Activated CD4-positive, CD25-positive, alpha-beta regulatory T cell (primary cell): ENCODE measurements at places on chromosomes 11 and 22.

DNA sequence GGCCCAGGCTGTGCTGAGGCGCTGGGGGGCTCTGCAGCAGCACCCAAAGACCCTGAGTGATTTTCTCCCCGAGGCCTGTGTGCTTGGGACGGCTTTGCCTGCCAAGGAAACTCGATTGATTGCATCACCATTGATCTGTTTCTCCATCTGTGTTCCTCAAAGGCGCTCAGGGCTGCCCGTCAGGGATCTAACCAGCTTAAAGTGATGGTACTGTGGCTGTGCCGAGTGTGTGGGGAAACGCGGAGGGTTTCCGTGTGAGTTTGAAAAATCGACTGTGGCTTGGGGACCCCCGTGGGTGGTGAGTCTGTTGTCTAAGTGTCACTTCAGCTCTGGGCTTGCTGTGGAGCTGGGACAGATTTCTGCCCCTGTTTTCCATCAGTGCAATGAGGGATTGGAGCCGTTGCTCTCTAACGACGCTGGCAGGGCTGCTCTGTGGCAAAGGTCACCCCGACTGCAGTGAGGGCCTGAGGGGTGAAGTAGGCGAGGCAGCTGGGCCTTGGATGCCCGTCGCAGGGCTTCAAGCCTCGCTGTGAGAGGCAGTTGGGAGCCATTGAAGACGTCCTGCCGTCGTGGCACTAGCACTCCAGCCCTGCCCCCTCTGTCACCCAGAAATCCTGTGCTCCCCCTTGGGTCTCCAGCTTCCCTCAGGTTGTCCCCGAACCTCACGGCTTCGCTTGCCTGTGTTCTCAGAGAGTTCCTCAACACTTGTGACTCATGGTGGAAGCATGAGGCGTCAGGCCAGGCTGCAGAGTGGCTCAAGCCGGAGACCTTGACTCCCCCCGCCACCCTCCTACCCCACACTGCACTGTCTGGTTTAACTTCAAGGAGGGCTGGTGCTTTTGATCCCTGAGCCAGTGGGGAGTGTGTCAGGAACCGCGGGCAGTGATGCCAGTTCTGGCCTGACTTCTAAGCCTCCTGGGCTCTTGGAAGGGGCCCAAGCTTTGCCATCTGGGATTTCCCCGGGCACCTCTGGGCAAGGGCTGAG, 21.8 kb downstream of the CACNA1I start:
- DNase-seq, result no peak

DNA sequence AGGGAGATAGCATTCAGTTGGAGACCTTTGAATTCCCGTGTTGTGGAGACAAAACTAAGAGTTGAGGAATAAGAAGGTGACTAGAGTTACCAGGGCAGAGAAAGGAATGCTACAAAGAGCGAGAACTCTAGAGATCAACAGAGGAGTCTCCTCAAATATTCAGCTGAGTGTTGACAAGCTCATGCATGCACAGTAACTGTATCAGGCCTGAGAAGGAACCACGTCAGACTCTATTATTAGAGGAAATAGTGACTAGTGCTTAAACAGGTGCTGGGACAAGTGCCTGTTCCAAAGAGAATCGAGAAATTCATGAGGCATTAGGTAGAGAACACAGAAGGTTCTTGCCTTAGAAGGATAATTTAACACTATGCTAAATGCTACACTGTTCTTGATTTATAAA, 333.8 kb upstream of the CHORDC1 start:
- no peak for DNase-seq

DNA sequence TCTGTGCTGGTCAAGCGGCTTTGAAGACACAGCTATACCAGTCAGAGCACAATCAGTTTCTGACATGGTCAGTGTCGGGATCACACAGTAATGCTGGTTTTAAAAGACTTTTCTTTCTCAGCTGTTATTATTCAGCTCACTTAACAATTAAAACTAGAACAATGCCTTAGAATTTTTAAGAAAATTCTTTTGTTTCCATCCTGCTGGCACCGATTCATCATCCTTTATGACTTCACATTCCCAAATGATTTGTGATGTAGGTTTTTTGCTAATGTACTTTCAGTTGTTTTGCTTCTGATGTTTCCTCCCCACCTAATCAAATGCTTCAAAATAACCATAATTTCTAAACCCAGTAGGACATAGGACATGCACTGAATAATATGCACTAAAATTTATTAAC, 34.5 kb upstream of the OLFML1 start:
- no peak for DNase-seq

DNA sequence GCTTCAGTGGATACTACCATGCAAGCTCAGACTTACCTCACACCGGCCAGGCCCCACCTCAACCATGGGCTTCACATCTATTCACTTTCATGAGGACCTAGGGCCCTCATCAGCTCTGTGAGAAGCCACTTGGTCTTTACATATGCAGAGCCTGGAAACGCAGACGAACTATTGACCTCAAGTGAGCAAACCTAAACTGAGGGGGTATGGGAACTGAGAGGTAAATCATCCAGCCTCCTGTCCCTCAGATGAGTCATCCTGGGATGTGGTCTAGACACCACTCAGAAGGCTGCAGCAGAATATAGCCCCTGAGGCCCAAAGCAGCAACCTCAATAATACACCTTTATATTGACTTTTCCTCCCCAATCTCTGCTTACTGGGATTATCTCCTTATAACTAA, 578.0 kb downstream of the INSC start:
- no peak for DNase-seq

DNA sequence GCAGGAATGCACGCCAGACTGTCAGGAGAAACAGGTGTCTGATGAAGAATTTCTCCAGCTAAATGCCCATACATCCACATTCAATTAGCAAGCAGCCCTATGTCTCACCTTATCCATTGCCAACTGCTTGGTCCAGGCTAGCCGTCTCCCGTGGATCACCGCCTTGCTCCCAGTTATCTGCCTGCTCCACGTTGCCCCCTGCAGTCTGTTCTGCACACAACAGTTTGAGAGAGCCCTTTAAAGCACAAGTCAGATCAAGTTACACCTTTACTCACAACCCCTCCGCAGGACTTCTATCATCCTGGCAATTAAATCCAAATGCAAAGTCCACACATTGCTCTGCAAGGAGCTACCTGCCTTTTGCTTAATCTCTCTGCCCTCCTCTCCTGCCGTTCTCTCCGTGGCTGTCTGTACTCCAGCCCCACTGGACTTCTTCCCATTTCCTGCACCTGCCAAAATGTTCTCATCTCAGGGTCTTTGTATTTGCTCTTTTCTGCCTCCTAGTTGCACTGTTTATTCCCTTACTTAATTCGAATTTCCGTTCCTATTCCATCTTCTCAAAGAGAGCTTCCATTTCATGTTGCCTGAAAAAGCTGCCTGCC, 185.3 kb upstream of the LARGE1 start:
- DNase-seq, result no peak

- no peak for DNase-seq
These were observed 217.9 kb downstream of the TMEM135 start for GRCh38 chr11:87255589-87255988.

DNA sequence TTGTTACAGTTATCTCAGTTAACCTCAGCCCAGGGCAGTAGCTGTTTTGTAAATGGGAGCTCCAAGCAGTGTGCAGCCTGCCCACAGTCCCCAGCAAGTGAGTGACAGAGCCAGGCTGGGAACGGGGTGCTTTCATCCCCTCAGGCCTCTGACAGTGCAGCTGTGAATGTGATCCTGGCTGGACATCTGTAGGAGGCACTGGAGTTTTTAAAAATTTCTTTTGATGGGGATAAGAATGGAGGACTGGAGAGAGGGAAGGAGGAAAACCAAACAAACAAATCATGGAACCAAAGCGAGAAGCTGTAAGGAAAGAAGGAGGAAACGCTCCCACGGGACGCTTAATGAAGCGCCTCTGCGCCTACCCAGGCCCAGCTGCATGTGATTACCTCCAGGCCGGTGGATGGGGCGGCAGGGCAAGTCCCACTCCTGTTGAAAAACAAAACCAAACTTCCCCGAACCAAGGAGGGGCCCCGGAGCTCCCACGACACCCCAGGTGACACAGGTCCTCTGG, 40.6 kb downstream of the SCUBE1 start:
- DNase-seq, result no peak

DNA sequence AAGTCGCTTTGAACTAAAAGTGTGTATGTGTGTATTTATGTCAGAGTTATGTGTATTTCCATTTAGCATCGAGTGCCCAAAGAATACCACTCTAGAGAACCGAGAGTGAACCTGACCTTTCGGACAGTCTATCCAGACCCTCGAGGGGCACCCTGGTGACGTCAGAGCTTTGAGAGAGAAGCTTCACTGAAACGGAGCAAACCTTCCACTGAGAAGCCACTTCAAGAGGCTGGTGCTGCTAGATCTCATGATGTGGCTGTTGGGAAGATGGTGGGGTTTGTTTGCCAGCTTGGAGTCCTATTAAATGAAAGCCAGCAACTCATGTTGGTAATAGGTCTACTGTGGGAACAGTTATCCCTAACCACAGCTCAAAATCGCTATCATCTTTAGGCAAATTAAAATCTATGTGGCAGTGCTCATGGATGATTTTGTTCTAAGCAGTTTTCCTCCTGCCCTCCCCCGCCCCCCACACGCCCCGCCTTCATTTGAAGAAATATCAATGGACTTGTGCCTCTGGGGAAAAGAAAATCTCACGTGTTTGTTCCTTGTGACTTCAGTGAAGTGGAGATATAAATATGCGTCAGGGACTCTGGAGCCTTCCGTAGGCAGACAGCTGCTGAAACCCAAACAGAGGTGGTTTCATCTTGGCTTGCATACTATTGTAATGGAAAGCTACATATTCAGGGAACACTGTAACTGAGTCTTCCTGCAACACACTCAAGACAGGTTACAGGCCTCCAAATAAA, 22.4 kb upstream of the C11orf96 start:
- no peak for DNase-seq

GRCh38 chr11:132504501-132505041, 1027.7 kb downstream of the OPCML start:
- DNase-seq, result no peak

GRCh38 chr11:64569300-64569970, 21.6 kb upstream of the SLC22A12 start:
- DNase-seq, result no peak

DNA sequence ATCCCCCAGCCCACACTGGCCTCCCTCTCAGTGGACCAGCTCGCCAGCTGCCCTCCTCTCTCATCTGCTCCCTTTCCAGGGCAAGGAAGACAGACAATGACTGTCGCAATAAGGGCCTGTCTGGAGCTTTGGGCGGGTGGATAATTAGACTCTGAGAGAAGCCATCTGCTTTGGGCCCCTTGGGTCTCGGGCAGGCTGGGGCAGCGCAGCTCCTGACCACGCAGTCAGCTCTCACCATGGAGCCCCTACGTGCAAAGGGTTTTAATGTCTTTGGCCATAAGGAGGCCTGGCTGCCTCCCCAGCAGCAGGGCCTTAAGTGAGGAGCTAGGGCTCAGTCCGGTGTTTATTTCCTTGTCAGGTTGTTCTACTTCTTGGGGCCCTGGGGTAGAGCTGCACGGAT, 153.9 kb downstream of the CHST1 start:
- DNase-seq, result no peak

DNA sequence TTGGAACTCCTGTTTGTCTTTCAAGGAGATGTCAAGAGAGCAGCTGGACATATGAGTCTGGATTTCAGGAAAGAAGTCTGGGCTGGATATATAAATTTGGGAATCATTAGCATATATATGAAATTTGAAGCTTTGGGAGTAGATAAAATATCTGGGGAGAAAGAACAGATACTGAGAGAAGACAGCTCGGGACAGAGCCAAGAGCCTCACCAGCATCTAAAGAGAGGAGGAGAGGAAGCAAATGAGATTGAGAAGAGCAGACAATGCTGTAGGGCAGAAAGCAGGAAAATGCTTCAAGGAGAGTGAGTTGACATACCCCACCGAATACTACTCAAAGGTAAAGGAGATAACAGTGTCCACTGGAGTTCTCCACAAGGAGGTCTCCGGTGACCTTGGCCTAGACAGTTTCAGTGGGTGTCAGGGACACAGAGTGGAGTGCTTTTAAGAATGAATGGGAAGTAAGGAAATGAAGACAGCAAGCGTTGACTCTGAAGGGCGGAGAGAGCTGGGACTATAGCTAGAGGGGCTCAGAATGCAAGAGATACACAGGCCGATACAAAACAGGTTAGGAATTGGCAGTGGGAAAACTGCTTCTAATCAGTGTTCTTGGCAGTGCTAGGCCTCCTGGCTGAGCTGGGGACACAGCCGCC, 862 bp downstream of the APBB1 start:
- DNase-seq, result no peak

GRCh38 chr11:35010654-35011053, 94.2 kb downstream of the PDHX start:
- no peak for DNase-seq

- DNase-seq, result no peak
These were observed 26.6 kb upstream of the SCN3B start for GRCh38 chr11:123681030-123681429.

DNA sequence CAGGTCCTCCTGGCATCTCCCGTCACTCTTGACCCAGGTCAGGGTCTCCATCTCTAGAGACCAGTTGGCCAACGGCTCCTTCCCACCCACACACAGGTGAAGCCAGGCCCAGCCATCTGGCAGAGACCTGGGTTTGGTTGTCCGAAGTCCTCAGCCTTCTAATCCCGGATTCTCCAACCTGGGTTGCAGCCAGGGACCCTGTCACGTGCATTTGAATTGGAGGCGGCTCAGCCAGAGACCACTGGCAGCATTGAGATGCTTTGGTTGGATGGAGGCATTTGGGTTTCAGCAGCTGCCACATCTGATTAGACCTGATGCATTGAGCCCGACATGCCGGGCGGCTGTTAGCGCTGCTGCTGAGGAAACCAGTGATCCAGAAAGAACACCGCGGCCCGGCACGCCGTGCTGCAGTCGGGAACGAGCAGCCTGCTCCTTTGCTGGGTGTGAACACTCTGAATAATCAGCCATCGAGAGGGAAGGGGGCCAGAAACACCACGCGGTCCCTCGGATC, 163.2 kb downstream of the BRD1 start:
- DNase-seq, result no peak

GRCh38 chr11:87804176-87804575, 371.1 kb downstream of the RAB38 start:
- DNase-seq, result no peak

DNA sequence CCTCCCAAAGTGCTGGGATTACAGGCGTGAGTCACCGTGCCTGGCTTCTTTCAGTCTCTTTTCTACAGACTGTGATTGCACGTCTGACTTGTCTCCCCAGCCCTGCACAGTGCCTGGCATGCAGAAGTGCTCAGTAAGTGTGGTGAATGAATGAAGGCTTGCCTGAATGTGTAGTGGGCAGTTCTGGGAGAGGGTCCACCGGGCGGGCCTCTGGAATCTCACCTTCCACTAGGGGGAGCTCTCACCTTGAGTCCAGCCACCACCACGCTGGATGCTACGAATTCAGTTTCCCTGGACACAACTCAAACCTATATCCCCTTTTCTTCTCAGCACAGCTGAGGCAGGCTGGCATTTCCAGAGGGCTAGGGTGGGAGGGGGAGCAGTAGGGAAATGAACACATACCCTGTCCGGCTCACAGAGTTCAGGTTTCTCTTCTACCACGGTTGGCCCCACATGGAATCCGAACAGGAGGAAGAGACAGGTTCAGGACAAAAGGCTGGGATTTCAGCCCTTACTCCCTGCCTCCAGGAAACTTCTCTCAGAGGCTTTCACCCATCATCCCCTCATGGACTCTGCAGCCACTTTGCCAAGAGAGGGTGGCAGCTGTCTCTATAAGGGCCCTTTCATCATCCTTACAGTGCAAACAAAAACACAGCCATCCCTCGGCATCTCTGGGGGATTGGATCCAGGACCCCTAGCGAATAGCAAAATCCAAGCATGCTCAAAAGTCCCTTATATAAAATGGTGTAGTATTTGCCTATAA, 86.8 kb downstream of the NECTIN1 start:
- no peak for DNase-seq

GRCh38 chr11:118918128-118918685, 7.5 kb downstream of the BCL9L start:
- DNase-seq, result no peak

GRCh38 chr22:44814266-44815098, 62.1 kb downstream of the ARHGAP8 start:
- no peak for DNase-seq
